Germinal center (tissue), 1 donor: ENCODE measurements at places on chromosomes 5 and 9.

DNA sequence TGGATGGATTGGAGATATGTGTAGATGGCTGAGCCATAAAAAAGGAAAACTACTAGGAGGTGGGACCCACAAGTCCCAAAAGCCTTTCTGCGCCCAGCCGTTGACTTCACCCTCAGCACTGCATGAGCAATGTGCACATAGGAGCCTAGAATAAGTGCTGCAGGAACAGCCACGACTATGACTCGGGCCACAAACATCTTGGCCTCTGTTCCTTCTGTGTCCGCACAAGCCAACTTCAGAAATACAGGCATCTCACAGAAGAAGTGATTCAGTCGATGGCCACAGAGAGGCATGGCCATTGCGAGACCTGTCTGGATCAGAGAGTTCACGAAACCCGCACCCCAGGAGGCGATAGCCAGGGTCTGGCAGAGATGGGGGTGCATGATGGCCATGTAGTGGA is 587 bp downstream of the OR2Y1 start:
- DNase-seq, result no peak

DNA sequence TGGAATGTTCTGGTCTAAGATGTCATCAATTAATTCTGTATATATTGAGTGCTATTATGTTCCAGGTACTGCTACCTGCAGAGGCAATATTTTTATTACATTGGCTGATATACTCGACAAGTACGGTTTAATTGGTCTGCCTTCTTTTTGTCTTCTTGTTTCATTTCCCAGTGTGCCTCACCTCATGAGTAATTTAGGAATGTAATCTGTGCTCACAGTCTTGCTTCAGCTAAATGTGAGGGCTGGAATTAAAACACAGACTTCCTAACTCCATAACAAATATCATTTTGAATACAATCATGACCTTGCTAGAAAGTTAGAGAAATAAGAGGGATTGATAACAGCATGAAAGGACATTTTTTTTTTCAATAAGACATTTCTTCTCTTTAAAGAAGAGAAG is 20.1 kb upstream of the SPINK5 start:
- DNase-seq, result no peak

- peak; percentile 61 for DNase-seq
These were observed 429.4 kb downstream of the PIK3R1 start for GRCh38 chr5:68644971-68645370.

DNA sequence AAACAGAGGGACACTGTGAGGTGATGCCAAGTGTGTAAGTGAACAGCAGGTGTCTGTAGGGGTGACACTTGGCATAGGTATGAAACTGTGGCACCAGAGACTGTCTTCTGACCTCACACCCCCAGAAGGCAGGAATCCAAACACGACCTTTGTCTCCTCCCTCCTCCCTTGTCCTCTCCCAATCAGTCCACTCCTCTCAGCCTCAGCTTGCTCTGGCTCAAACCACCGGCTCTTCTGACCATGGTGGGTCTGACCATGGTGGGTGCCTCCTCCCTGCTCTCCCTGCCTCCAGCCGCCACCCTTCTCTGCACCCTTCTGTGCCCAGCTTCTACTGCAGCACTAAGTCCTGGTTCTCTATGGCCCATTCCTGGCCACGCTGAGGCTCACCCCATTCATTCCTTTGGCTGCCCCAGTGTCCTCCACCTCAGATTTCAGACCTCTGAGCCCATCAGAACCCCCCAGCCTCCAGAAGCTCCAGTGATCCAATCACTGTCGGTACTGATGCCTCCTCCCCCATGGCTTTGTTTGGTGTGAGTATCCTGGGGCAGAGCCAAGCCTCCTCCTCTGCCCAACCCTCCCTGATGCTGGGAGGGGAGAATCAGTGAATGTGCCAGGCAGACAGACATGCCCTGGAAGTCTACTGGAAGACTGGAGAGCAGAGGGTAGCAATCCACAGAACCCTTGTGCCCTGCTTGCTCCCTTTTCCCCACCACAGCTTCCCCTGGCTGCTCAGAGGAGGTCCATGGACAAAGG is 1.7 kb upstream of the ARID3C start:
- DNase-seq, result no peak

- no peak for DNase-seq
These were observed 181.1 kb upstream of the MEF2C start for GRCh38 chr5:89064054-89064453.

DNA sequence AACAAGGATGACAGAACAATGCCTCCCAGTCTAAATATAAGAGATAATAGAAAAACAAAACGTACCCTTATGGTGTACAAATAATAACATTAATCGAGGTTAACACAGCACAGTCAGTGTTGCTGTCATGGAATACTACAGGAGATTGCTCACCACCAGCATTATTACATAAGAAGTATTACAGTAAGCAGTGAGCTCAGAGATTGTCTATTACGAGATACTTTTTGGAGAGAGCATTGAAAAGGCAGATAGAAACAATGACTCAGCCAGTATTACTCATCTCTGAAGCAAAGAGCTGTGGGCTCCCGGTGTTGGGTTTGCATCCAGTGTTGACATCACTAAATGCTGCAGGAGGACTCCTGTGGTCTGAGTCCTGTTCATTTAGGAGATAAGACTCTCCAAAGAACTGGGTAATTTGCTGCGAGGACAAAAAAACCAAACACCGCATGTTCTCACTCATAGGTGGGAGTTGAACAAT is 191.9 kb upstream of the SEMA6A start:
- DNase-seq, result no peak

DNA sequence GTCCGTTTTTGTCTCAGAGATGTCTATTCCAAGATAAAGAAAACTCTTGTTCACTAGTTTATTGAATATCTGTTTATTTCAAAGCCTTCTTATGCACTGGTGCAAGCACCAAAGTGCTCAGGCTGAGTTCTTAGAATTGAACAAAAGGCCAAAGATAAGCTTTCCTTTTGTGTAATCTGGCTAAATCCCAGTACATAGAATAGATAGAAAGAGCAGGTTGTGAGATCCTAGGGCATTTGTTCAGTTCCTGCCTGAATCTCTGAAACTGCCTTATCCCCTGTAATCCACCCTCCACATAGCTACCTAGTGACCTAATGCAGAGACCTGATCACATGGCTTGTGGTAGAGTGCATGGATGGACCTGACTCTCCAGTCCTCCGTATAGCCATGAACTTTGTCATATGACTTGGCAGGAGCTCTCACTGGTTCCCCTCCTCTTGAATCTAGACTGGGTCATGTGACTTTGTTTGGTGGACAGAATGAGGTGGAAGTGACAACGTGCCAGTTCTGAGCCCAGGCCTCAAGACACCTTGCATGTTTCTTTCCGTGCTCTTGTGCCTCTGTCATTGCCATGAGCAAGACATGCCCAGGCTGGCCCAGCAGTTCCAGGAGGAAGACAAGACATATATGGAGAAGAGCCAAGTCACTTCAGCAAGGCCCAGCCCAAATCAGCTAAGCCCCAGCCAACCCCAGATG is 139.3 kb upstream of the SHB start:
- no peak for DNase-seq

GRCh38 chr5:29218138-29218537 is 1975.3 kb upstream of the CDH6 start:
- DNase-seq, result no peak

DNA sequence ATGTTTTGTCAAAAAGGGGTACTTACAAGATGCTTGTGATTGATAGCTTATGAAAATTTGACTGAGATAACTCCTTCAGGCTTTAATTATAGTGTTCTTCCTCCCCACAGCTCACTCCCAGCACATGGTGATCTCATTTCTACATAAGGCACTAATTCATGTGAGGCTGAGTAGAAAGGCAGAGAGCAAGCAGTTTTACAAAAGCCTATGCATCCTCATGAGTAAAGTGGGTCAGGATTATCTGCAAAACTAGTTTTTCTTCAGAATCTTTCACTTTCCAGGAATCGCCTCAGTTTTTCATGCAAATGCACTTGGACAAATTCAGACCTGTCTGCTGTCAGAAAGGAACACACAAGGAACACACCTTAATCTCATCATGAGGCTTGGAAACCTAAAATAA is 92.1 kb upstream of the FBN2 start:
- DNase-seq, result no peak

DNA sequence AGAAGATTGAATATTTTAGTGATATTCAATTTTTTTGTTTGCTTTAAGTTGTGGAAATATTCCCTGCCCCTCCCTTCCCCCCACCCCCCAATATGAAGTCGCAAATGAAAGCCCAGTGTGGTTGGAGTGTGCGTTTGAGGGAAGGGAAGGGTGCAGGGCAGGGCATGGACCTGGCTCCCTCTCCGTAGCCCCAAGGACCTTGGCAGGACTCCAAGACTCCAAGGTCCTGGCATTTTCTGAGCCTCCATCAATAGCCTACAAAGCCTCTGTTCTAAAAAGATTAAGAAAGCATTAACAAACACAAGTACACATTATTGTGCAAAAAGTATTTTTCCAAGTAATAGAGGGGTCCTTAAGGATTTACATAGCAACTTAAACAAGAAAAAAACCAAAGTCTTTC is 38.8 kb upstream of the PTPN3 start:
- DNase-seq, result no peak

GRCh38 chr9:82546136-82546535 is 516.8 kb downstream of the RASEF start:
- no peak for DNase-seq

- peak; percentile 55 for DNase-seq
These were observed 28.7 kb downstream of the CDKN2A start for GRCh38 chr9:21965401-21965951.

DNA sequence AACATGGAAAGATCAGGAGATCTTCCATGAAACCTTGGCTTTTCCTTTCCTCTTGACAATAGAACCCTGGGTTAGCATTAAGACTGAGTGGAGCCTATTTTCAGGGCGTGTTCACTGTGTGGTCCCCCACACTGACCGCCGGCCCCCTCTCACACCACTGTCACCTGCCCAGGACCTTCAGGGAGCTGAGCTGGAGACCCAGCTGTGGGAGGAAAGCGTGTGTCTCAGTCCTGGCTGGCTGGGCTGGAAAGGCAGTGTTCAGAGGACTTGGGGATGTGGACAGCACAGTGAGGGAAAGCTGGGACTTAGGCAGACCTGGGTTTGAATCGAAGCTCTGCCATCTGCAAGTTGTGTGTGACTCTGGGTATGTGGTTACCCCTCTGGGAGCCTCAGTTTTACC is 268.1 kb downstream of the NSG2 start:
- DNase-seq, result no peak

DNA sequence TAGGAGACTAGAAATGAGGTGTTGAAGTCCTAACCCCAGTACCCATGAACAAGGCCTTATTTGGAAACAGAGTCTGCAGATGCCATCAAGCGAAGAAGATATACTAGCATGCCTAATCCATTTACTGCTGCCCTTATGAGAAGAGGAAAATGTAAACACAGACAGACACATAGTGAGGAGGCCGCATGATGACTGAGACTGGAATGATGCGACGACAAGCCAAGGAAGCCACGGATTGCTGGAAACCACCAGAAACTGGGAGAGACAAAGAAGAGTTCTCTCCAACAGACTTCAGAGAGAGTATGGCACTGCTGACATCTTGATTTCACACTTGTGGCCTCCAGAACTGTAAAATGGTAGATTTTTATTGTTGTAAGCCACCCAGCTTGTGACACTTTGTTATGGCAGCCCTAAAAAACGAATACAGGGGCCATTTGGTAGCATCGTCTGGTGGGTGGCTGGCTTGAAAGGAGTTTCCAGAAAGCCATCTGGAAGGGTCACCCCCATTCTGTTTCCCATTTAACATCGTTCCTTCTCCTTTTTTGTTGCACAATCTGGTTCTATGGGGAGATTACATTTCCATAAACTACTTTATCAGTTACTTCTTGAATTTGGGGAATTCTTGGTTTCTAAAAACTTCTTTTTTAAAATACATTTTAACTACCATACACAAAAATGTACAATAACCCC is 193.1 kb downstream of the HSD17B3 start:
- no peak for DNase-seq

GRCh38 chr9:110753731-110754231 is 85.2 kb downstream of the MUSK start:
- DNase-seq, result no peak

DNA sequence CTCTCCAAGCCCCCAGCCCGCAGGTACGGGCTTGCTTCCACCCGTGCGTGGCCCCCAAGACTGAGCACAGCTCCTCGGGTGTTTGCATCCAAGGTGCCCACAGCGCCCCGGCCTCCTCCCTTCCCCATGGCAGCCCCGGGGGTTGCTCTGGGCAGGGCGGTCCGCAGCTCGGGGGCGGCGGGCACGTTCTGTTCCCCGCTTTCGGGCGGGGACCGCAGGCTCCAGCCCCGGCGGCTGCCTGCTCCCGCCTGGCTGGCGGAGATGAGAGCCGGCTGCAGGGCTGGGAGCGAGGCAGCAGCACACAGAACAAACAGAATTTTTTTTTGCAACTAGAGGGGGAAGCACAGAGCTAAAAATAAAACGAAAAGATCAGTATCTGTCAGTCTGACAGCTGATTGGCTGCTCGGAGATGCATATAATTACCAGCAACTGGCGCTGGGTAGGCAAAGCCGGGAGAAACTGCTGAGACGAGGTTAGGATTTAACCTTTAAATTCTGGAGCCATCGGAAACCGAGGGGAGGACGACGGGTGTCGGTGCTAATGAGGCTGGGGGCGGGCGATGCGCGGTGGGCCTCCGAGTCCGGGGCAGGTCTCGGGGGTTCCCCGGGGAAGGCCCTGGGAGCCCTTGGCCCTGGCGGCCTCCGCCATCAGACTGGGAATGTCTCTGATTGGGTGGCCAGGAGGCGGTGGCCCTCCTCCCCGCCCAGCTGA is 142.7 kb upstream of the IER5L start:
- DNase-seq, result peak; percentile 31

DNA sequence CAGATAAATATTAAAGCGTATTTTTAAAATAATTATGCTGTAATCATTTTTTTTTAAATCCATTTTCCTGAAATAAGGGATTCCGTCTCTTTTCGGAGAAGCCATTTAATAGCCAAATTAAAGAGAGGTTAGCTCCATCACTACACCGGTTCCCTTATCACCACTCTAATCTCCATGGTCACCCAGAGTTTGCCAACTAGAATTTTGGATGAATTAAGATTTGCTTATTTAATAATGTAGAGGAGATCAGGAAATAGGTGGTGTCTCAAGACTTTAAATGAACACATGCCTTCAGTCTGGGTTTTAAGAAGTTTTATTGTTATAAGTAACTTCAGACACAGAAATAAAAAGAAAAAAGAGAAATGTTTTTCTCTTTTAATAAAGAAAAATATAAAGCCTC is 151.7 kb downstream of the TTC39B start:
- no peak for DNase-seq

DNA sequence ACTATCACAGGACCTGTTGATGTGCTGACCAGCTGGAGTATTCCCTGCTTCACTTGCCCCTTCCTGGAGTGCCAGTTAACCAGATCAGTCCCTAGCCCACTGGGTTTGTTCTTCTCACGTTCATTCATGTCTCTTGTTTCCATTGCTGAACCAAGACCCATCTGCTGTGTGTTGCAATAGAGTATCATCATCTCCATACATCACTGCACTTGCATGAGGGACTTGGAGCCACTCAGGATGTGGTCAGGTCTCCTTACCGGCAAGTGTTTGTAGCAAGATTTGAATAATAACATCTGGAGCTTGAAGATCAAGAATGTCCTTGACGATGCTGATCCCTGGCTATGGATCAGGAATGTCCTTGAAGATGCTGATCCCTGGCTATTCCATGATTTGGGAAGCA is 358.6 kb downstream of the IRX1 start:
- DNase-seq, result no peak

- DNase-seq, result no peak
These were observed 141.5 kb downstream of the OSTF1 start for GRCh38 chr9:75229605-75230332.
